ENCODE measurements at places on chromosomes 4 and X.

DNA sequence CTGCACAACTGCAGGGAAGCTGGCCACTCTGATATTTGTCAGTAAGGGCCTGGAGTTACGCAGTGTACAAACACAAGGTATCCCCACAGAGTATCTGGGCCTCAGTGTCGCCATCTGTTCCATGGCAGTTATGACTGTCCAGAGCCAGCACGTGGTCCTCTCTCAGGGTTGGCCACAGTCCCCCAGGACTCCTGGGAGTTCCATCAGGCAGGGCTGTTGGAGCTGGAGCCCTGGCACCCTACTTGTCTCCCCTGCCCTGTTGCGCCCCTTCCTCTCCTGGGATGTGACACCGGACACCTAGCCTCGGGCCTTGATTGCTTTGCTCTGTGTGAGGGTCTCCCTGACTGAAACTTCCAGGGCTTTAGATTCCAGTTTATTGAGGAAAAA lies 8.4 kb downstream of the HTRA3 start:
- no peak for DNase-seq

DNA sequence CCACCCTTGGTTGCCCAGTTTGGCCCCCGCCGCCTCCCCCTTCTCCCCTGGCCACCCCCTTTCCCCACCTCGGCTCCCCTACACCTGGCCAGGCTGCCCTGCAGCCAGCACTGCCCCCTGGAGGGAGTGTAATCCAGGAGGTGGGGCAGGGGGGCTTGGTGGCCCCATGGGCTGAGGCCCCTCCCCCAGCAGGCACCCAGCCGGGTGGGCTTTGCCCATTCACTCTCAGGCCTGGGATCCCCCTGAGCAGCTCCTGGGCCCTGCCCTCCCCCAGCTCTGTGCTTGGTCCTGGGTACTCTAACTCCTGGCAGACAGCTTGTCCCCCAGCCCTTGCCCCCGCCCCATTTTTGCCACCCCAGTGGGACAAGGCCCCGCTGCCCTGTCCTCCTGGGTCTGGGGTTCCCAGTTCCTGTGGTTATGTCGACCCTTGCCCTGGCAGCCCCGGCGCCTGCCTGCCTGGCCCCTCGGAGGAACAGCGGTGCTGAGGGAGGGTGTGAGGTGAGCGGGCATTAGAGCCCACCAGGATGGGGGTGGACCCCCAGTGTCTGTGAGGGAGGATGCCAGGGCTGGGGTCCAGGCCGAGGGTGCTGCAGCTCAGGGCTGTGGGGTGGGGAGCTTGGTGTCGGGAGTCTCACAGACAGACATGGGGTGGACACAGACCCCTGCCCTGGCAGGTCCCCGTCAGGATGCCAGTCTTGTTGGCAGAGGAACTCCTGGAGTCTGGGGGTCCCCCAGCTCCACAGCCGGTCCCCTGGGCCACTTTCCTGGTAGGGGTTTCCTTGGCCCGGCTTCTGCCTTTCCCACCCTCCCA lies 10.2 kb downstream of the NAT8L start:
- DNase-seq: no peak

- no peak for DNase-seq
Measured at GRCh38 chr4:10688022-10688421, 3.5 kb upstream of the CLNK start.

GRCh38 chr4:61590881-61591280 lies 390.8 kb downstream of the ADGRL3 start:
- no peak for DNase-seq

- no peak for DNase-seq
Measured at GRCh38 chrX:49063715-49064114, 4.9 kb downstream of the CCDC120 start.

DNA sequence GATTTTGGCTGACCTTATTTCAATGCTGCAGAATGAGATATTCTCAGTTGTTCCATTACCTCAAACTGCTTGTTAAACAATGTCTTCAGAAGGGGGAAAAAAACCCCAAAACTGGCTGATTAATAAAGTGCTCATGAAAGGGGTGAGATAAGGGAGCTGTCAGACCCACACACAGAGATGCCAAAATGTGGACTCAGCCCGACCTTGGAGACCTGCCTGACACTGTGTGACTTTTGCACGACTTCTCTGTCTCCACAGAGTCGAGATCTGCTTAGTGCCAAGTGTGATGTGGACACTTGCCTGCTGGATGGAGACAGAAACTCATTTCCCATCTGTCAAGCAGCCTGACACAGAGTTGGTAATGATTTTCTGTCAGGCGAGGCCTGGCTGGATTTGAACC lies 31.5 kb downstream of the REELD1 start:
- DNase-seq: no peak

- DNase-seq: no peak
Measured at GRCh38 chr4:99413140-99413539, 22.0 kb downstream of the ADH7 start.
